ENCODE measurements at places on chromosomes 11 and 22. TPM values are rescaled to one million over a fixed set of nuclear protein-coding genes. Genes with fewer than 3 reads are reported as not detected.

The TMPRSS5 gene
- total RNA-seq: 0.14 TPM

The DNAJB7 gene
- not detected for total RNA-seq

The ESRRA gene
- total RNA-seq: 22.3 TPM

The ACRV1 gene
- total RNA-seq: not detected

The NNMT gene
- total RNA-seq: 1,567 TPM

The LGALS12 gene
- total RNA-seq: not detected

The OR10G6 gene
- not detected for total RNA-seq

The TBX10 gene
- total RNA-seq: not detected

The MYOD1 gene
- total RNA-seq: not detected

The APOC3 gene
- total RNA-seq: not detected

The TSGA10IP gene
- total RNA-seq: not detected

The IRAG1 gene
- total RNA-seq: 14.4 TPM

The OR8A1 gene
- not detected for total RNA-seq

The BAIAP2L2 gene
- 0.28 TPM for total RNA-seq

The SCGB1C1 gene
- total RNA-seq: not detected

The MS4A2 gene
- total RNA-seq: not detected

The MSANTD4 gene
- 48.3 TPM for total RNA-seq

The MISFA gene
- total RNA-seq: 0.71 TPM

The ANO3 gene
- 0.28 TPM for total RNA-seq

The TCP11L1 gene
- 13.2 TPM for total RNA-seq

The MFRP gene
- not detected for total RNA-seq

The PRR33 gene
- not detected for total RNA-seq

The OR52I2 gene
- not detected for total RNA-seq

The KCNJ5 gene
- total RNA-seq: under 0.01 TPM

The ARHGAP20 gene
- total RNA-seq: 6.7 TPM

The HTR3B gene
- not detected for total RNA-seq

The PARVG gene
- not detected for total RNA-seq

The GGT1 gene
- 4.3 TPM for total RNA-seq

The DEAF1 gene
- 31.3 TPM for total RNA-seq

The CLCF1 gene
- 3.4 TPM for total RNA-seq

The MICALL1 gene
- total RNA-seq: 11.5 TPM

The RAB36 gene
- 2.4 TPM for total RNA-seq

The RASD2 gene
- total RNA-seq: under 0.01 TPM

The ELFN2 gene
- total RNA-seq: 0.37 TPM

Data from smooth muscle cell of bladder (primary cell).